ENCODE measurements at places on chromosomes 16 and 17.

DNA sequence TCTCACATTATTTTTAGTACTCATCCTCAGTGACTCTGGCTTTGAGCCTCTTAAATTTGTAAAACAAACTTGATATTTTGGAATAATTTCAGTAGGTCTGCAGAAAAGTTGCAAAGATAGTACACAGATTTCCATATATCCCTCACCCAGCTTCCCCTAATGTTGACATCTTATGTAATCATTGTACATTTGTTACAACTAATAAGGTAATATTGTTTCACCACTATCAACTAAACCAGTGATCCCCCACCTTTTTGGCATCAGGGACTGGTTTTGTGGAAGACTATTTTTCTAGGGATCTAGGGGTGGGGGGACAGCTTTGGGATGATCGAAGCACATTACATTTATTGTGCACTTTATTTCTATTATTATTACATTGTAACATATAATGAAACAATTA lies 391.2 kb downstream of the CA10 start:
- no peak for DNase-seq

DNA sequence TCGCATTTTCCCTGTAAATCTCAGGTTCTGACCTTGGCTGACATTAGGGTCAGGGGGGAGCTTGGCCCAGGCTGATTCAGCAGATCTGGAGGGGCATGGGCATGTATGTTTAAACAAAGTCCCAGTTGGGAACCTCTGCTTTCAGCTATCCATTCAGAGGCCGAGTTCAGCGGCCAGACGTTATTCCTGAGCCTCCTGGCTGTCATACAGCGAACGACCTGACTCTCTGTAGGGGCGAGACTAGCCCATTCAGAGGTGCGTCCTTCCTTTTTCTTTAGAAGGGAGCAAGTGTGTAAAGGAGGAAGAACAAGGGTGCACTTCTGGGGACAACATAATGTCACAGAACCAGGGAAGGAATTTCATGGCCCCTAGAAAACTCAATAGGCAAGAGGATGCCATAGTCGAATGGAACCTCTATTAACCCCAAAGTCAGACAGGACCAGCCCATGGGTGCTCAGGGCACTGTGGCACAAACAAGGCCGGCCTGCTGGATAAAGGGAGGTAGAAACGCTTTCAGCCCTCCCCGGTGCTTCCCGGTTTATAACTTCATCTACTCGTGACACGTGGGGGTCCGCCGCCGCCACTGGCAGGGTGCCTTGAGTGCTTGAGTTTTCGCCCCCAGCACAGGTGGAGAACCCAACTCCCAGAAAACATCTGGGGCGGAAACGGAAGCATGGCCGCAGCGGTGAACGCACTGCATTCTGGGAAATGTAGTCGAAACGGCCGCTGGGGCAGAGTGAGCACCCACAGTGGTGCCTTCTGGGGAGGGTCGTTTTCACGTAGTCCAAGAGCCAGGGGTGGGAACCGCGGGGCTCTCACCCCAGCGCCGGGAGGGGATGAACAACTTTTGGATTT lies 33.2 kb upstream of the PLCG2 start:
- peak; percentile 80 for DNase-seq

GRCh38 chr17:14793237-14793636 lies 471.9 kb downstream of the PMP22 start:
- DNase-seq = no peak

- DNase-seq = peak; percentile 17
Observed at GRCh38 chr17:36939052-36939801, 2.0 kb downstream of the LHX1 start.

DNA sequence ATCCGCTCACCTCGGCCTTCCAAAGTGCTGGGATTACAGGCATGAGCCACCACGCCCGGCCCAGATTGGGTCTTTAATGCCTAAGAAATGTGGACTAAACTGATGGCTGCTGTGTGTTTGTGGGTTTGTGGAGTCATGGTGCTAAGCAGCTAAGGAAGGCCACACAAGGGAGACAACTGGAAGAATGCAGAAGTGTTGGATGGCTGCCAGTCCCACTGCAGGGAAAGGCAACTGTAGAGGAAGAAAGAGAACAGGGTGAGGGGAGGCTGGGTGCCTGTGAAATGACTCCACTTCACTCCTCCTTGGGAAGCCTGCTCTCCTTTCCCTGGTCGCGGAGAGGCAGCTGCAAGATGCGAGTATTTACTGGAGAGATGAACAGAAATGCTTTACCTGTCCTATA lies 23.5 kb upstream of the SIAH1 start:
- DNase-seq = no peak

DNA sequence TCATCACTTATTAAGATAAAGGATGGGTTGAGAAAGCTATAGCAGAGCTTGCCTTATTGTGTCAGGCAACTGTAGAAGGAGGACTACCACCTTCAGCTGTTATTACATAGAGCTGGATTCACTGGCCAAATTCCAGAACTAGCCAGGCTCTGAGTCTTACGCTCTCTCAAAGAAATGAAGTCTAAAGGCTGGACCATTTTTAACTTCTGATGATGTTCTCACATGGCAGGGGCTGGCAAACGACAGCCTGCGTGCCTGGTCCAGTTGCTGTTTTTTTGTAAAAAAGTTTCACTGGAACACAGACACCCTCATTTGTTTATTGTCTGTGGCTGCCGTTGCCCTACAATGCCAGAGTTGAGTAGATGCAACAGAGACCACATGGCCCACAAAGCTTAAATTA lies 21.2 kb downstream of the TRAF4 start:
- no peak for DNase-seq

- DNase-seq = no peak
Observed at GRCh38 chr17:59907467-59907866, 14.5 kb downstream of the RPS6KB1 start.

DNA sequence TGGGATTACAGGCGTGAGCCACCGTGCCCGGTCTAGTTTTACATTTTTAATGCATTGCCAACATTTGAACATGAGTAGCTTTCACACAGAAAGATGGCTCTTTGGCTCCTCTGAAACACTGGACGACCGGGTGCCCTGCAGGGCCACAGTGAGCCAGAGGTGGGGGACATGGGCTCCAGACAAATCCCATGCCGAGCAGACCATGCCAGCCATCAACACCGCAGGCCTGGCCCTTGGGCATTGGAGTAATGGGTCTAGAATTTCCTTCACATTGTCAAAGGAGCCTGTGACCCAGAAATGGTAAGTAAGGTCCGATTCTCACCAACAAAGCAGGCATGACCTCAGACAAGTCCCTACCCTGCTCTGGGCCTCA lies 21.4 kb upstream of the MPRIP start:
- no peak for DNase-seq

DNA sequence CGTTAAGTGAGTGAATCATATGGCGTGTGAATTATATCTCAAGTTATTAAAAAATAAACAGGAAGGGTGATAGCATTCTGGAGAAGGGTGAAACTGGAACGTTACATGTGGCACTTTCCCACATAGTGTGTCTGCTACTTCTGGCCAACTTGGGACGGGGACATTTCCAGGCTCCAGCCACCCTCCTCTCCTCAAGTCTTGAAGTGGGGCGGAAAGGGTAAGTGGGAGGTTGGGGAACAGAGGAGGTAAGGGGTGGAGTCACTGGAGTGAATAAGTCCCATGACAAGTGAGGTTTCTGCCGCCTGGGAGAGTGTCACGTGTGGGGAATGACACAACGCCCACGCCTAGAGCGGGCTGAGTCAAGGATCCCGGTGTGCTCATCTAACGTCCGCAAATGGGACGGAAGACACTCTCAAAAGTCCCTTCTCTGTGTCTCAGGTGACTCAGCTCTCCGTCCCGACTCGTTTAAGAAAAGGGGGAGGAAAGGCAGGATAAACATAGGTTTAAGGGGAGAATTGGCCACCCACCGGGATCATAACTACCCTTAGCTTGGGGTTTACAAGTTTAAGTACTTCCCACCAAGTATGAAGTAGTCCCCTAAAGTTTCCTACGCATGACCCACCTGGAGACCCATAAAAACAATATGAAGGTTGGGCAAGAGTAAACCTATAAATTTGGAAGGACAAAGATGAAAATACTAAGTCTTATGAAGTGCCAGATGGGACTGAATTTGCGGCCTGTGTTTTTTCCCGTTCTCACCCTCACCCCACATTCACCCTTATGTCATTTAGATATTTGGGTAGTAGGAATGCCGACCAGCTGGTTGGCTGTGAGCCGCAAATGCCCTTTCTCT lies 1.2 kb upstream of the SPAG9 start:
- DNase-seq = peak; percentile 80

DNA sequence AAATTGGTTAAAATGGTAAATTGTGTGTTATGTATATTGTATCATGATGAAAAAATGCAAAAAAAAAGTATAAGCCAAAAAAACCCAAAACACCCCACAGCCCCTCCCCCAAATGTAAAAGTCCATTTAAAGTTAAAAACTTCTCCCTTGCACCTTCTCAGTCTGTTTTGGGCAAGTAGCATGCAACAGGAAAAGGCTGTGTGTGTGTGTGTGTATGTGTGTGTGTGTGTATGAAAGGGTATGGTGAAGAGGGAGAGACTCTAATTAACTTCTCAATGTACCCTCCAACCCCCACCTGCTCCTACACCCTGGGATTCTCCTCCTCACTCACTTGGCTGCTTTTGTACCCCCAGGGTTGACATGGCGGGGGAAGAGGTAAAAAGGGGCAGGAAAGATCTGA lies 9.2 kb upstream of the GGT6 start:
- DNase-seq = peak; percentile 21

GRCh38 chr17:20955427-20956323 lies 87.1 kb downstream of the USP22 start:
- no peak for DNase-seq

GRCh38 chr16:84531671-84532111 lies 27.2 kb upstream of the MEAK7 start:
- DNase-seq = no peak

- no peak for DNase-seq
Observed at GRCh38 chr17:80029258-80029974, 6.3 kb downstream of the TBC1D16 start.

- DNase-seq = no peak
Observed at GRCh38 chr17:42130310-42130936, 7.8 kb downstream of the HSPB9 start.

DNA sequence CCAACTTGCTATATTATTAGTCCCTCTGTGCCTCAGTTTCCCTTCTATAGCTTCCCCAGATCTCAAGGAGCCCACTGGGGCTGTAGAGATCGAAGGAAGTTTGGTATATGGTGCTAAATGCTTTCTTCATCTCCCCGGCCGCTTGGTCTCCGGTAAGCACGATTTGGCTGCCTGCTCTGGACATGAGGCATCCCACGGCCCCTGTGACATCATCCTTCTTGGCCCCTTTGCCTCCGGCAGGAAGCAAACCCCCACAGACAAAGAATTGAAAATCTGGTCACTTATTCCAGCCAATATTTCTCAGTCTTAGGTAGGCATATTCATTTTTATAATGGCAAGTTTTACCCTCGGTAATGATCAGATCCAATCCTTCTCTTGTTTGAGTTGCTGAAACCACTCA lies 65.8 kb downstream of the WSCD1 start:
- DNase-seq = no peak

- no peak for DNase-seq
Observed at GRCh38 chr16:2191446-2191706, 5.0 kb downstream of the CASKIN1 start.

DNA sequence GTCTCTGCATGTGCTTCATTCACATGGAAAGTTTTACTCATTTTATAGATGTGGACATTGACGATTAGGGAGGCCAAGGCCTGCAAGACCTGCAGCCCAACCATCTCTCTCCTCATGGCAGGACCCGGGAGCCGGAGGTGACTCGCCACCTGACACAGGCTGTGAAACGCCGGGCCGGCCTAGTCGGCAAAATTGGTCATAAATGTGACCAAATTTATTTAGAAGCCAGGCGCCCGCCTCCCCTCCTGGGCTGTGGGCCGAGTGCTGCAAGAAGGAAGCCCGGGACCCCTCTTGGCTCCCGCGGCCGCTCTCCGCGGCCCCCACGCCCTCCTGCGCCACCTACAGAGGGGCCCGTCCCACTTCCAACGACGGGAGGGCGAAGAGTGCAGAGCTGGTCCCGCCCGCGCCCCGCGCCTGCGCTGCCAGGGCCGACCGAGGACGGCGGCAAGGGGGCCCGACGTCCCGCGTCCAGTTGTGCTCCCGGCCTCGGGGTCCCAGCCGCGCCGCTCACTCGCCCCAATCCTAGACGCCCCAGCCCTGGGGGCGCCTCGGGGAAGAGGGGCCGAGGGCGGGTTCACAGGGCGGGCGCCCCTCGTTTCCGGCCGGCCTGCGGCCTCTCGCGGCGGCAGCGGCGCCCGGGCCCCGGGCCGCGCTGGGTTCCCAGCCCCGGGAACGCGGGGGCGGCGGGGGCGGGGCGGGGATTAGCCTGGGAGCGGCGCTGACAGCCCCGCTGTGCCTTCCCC lies 47.5 kb downstream of the WNT3 start:
- peak; percentile 12 for DNase-seq

GRCh38 chr16:17629936-17630335 lies 159.2 kb upstream of the XYLT1 start:
- DNase-seq = no peak

DNA sequence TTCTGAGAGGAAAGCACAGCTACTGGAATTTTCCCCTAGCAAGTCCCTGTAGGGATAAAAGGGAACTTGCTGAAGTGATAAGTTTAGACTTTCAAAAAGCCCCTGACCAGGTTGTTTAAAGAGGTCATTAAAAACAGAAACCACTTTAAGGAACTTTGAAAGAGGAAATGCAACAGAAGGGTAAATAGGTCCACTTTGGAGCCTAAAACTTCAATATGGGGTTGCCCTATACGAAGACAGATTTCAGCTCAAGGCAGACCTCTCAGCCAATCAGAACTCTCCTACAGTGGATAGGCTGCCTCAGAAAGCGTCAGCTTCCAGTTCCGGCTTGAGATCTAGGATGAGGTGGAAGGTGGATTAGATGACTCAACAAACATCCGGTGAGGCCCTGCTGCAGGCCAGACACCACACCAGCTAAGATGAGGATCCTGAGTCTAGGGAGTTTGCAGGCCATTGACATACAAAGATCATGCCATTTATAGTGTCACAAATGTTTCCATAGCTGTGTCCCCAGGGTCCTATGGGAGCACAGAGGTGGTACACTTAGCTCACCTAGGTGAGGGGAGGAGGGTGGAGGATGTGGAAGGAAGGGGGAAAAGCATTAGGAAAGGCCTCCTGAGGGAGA lies 7.9 kb upstream of the MFSD6L start:
- DNase-seq = peak; percentile 44

DNA sequence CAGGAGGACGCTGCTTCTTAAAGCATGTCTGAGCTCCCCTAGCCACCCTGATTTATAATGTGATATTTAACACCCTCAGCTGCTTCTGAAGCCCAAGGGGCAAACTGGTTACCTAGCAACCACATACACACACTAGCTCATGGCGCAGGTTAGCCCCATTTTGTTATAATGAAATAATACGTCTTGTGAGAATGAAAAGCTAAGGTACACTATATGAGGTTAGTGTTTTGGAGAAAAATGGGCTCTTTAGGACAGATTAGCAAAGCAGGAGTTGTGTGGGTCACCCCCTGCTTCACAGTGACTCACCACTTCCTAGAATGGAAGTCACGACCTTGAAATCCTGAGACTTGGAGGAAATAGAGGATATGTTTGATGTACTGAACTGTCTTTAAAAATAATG lies 404.8 kb upstream of the HSBP1 start:
- DNase-seq = no peak

- DNase-seq = peak; percentile 95
Observed at GRCh38 chr17:57084802-57085447, at the start of gene AKAP1. AKAP1 (plus strand) TSS chr17:57085246; CDS start chr17:57105465, 20,219 bp downstream.
